ENCODE measurements at places on chromosomes 2 and 18. TPM values are rescaled to one million over a fixed set of nuclear protein-coding genes. Genes with fewer than 3 reads are reported as not detected.
A peak's percentile ranks its signal among the peaks of the same experiment; 100 is the strongest.

GRCh38 chr2:198408171-198408570 is 603.8 kb downstream of the PLCL1 start:
- H3K27ac ChIP-seq: no peak overlapping the region
- H3K4me1 ChIP-seq: no peaks in the 10 kb centered on the region
- DNase-seq: no peak

- H3K27me3 ChIP-seq: no peaks in the 10 kb centered on the region
- 0 out of 2 replicates have a peak, but pooled peaks cover 4% of the 10 kb centered on the region for H3K36me3 ChIP-seq
- peak overlapping the region; percentile 88 for H3K27ac ChIP-seq
- peak; percentile 99 for DNase-seq
Observed at GRCh38 chr2:111698743-111699554, 185.0 kb downstream of the ANAPC1 start.

- no peak overlapping the region for H3K27ac ChIP-seq
- H3K4me1 ChIP-seq: no peaks in the 10 kb centered on the region
Observed at GRCh38 chr2:46213906-46214305, 83.3 kb upstream of the EPAS1 start.

DNA sequence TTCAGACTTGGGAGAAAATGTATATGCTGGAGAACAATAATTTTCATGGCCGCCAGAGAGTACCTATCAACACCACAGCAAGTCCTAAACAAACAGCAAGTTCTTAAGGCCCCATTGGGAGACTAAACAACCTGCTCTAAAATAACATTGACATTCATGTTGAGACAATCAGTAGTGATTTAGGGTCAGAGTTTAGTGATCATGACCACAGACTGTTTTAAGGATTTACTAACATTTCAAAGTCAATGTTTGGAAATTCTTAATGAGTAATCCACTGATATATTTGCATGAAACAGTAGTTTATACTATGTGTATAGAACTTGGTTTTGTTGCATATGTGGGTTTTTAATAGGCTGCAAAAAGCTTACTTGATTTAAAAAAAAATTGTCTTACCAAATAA is 34.7 kb downstream of the RASGRP3 start:
- no peak for DNase-seq
- no peaks in the 10 kb centered on the region for H3K27me3 ChIP-seq
- no peaks in the 10 kb centered on the region for H3K4me1 ChIP-seq
- no peaks in the 10 kb centered on the region for H3K36me3 ChIP-seq
- no peak overlapping the region for H3K4me3 ChIP-seq

Gene CYP27C1
- 0.94 TPM for total RNA-seq

Measured in PC-9 (cell line).